ENCODE measurements at places on chromosomes 1 and 21.

- DNase-seq = peak; percentile 69
Measured at GRCh38 chr1:7868070-7868780, 15.4 kb upstream of the UTS2 start.

DNA sequence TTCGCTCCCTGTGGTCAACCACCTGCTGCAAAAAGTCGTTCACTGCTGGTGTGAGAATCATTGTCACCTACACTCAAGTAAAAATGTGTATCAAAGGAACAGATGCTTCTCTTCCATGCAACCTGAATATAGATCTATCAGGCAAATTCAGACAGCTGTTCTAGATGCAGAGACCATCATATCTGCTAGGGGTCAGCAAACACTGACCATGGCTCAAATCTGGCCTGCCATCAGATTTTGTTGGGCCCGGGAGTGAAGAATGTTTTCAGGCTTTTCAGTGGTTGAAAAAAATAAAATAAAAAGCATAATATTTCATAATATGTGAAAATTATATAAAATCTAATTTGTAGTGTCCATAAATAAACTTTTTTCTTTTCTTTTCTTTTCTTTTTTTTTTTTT lies 199.6 kb downstream of the RGS7 start:
- no peak for DNase-seq

DNA sequence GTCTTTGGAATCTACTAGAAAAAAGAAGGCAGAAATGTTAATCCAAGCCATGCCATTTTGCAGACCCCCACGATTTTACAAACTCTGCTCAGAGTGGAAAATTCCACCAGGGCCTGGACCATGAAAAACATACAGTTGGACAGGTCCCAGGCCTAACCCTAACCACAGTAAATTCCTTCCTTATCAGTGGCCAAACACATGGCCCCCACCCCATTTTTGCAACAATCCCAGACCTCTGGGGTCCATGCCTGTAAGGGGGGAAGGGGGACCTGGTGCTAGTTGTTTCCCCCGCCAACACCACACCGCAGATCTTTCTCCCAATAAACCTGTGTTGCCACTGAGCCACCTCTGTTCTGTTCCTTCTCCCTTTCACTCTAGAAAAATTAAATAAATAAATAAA lies 1352.7 kb downstream of the AMY1C start:
- DNase-seq = peak; percentile 93

GRCh38 chr1:91828583-91829281 lies 57.2 kb downstream of the TGFBR3 start:
- no peak for DNase-seq

DNA sequence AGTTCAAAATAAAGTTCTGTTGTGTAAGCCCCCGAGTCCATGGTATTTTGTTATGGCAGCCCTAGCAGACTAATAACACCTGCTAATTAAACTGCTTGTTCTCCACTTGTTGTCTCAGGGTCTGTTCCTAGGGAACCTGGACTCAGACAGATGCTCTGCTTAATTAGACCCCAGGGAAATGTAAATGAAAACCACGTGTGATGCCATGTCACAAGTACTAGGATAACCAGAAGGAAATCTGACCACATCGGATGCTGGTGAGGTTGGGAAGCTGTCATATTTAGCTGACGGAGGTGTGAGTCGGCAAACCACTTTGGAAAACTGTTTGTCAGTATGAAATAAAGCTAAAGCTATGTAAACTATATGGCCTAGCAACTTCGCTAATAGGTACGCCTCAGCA lies 19.6 kb downstream of the EDN2 start:
- no peak for DNase-seq

- no peak for DNase-seq
Measured at GRCh38 chr1:7421471-7422075, 349.5 kb upstream of the VAMP3 start.

DNA sequence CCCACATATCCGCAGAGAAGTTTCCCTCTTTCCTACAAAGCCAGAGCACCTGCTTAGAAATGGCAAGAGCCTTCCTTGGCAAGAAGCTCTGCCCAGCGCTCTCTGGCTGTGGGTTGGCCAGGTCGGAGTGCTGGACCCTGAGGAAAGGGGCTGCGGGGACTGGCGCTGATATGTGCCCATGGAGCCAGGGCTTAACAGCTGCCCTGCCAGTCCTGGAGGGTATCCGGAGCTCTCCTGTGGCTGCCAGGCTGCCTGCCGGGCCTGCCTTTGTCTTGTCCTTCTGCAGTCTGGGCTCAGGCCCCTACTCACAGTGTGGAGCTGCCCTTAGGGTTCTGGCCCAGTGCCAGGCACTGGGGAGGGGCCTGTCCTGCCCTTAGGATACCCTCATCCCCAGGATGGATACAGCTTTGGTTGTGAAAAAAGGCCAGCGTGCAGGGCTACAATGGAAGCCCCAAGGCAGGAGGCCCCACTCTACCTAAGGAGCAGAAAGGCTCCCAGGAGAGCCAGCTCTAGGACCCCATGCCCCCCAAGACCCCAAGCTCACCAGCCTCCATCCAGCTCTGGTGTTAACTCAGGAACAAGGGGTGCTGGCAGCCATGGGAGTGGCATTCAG lies 43.4 kb downstream of the KIAA1614 start:
- DNase-seq = no peak

DNA sequence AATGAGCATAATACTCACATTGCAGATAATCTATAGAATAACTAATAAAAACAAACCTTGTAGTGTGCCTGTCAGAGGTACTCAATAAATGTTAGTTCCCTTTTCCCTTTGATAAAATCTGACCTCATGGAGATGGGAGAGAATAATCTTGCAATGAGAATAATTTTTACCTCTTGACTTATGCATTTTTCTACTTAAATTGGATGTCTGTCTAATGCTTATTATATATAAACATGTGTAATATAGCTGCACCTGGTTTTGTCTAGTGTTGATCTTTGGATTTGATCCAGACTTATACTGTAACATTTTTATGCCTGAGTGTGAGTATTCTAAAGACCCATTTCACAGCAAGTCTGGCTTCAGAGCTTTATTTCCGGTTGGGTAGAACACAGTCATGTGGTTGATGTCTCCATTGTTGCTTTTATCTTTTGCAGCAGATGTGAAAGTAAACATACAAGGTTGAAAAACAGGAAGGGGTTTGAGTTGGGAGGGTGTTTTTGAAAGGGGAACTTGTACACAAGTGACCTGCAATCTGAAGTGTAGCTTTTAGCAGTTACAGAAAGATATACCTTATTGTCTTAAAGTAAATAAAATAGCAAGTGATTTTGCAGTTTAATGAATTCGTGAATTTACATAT lies 12.4 kb downstream of the EPB41 start:
- DNase-seq = peak; percentile 97

GRCh38 chr21:36436829-36437744 lies 42.8 kb downstream of the CLDN14 start:
- peak; percentile 39 for DNase-seq

GRCh38 chr1:42168763-42169162 lies 4.2 kb upstream of the GUCA2A start:
- no peak for DNase-seq

DNA sequence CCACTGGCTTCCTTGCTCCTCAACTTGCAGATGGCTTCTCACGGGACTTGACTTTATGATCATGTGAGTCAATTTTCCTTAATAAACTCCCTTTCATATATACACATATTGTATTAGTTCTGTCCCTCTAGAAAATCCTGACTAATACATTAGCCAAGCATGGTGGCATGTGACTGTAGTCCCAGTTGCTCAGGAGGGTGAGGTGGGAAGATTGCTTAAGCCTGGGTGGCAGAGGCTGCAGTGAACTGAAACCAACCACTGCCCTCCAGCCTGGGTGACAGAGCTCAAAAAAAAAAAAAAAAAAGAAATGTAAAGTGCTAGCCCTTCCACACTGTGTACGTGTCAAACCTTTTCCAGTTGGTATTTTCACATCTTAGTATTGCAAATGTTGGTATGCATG lies 857.0 kb downstream of the LTN1 start:
- DNase-seq = no peak

DNA sequence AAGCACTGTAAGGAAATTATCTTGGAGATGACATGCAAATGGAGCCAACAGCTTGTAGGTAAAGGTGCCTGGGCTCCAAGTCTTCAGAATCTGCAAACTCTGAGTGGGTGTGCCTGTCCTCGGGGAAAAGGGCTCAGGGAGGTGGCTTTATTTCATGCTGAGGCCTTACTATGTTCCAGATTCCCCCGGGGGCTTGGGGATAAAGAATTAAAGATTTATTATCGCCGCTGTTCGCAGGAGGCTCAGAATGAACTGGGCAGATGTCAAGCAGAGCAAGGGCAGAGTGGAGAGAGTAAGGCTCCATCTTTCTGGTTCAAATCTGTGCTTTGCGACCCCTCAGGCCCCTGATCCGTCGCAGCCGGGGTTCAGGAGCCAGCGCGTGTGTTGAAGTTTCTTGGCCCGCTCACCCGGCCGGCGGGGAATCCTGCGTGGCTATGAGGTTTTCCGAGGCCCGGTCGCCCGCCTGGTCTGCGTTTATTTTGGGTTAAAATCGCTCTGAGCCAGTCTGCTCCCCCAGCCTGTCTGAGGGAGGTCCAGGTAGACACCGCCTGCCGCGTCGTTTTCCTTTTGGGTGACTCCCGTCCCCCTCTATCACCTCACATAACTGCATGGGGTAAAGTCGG lies 19.5 kb downstream of the RHOU start:
- no peak for DNase-seq

GRCh38 chr1:218953386-218953785 lies 220.3 kb upstream of the LYPLAL1 start:
- no peak for DNase-seq

GRCh38 chr1:181159451-181160140 lies 71.1 kb downstream of the IER5 start:
- DNase-seq = peak; percentile 49

DNA sequence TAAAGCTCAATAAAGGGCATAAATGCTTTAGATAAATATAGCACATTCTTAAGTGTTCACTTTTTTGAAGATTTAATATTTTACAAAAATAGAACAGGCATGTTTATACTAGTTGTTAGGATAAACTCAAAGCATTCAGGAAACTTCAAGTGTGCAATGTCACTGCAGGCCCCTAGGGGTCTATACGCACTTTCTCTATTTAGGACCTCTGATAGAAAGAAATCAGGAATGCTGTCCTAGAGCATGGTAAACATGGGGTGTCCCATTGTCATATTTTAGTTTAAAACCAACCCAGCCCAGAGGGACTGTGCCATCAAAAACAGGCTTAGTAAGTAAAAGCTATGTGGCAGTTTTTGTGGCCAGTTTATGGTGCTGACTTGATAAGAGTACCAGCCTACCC lies 102.2 kb downstream of the BARHL2 start:
- DNase-seq = peak; percentile 8

DNA sequence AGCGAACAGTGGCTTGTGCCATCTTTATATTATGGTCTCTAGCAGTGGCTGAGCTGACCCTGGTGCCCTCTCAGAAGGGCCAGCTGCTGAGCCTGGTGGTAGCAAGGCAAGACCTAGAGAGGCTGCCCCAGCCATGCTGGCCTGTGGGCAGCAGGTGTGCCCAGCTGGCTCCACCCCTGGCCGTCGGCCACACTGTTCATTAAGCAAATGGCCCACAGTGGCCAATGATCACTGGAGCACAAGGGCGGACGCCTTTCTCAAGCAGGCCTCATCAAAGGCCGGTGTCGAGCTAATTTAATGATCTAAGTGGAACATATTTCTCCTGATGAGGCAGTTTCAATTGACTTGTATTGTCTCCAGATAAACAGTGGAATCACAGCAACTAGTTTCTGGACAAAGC lies 89.4 kb downstream of the GRIK3 start:
- DNase-seq = no peak

- no peak for DNase-seq
Measured at GRCh38 chr1:58702261-58703141, 2.6 kb upstream of the MYSM1 start.

DNA sequence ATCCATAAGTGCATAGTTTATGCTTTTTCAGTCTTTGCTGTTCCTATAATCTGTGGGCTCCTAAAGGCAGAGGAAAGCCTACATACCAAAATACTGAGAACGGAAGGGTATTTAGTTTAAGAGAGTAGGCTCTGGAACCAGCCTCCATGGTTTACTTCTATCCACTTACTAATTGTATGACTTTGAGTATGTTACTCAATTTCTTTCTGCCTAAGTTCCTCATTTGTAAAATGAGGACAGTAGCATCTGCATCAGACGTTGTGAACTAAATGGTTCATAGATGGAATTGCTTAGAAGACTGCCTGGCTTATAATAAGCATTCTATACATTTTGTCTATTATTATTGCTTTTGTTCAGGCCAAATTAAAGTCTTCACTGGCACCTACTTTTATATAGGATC lies 111.0 kb downstream of the NTNG1 start:
- peak; percentile 14 for DNase-seq

- peak; percentile 52 for DNase-seq
Measured at GRCh38 chr1:166884971-166885370, 8.9 kb upstream of the TADA1 start.

DNA sequence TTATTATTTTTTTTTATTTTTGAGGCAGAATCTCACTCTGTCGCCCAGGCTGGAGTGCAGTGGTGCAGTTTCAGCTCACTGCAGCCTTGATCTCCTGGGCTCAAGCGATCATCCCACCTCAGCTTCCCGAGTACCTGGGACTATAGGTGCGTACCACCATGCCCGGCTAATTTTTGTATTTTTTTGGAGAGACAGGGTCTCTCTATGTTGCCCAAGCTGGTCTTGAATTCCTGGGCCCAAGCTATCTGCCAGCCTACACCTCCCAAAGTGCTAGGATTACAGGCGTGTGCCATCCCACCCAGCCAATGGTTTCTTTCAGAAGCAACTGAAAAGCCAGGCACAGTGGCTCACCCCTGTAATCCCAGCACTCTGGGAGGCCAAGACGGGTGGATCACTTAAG lies 2.3 kb downstream of the KRTCAP2 start:
- DNase-seq = no peak

- DNase-seq = no peak
Measured at GRCh38 chr1:201554190-201554600, 15.3 kb downstream of the NAV1 start.

- DNase-seq = peak; percentile 48
Measured at GRCh38 chr1:169802888-169803287, 8.2 kb upstream of the METTL18 start.

GRCh38 chr1:33899746-33900145 lies 35.9 kb downstream of the HMGB4 start:
- DNase-seq = no peak

- peak; percentile 41 for DNase-seq
Measured at GRCh38 chr1:29324771-29325351, 88.5 kb downstream of the PTPRU start.

DNA sequence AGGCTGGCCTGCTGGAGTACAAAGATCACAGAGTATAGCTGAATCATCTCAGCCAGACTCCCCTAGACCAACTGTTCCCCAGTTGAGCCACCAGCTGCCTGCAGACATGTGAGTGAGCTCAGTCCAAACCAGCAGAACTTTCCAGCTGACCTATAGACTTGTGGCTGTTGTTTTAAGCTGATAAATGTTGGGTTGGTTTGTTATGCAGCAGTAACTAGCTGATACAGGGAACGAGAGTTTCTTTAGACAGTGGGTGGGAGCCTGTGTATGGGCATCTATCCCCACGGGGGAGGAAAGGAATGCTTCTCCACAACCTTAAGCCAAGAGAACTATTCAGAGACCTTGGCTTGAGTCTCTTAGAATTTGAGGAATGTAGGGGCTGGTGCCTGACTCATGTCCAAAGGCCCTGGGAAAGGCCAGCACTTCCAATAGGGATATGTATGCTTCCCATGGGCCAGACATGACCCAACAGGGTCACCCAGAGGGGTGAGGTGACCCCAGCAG lies 30.1 kb downstream of the SLC1A7 start:
- no peak for DNase-seq

Data from hematopoietic multipotent progenitor cell treated with erythropoietin and hydrocortisone succinate and interleukin-3 and kit ligand, for 4 days (in vitro differentiated cells).